ENCODE measurements at places on chromosomes 4 and X.
A peak's percentile ranks its signal among the peaks of the same experiment; 100 is the strongest.

GRCh38 chrX:6041630-6042029, 187.0 kb downstream of the NLGN4X start:
- no peak for DNase-seq
- no peaks in the 10 kb centered on the region for H3K27me3 ChIP-seq
- H3K4me1 ChIP-seq: no peaks in the 10 kb centered on the region
- no peak overlapping the region for H3K4me3 ChIP-seq
- H3K36me3 ChIP-seq: no peaks in the 10 kb centered on the region

GRCh38 chr4:129328162-129328561, 232.2 kb downstream of the C4orf33 start:
- H3K36me3 ChIP-seq: no peaks in the 10 kb centered on the region
- DNase-seq: no peak
- H3K27me3 ChIP-seq: no peaks in the 10 kb centered on the region
- H3K4me1 ChIP-seq: no peaks in the 10 kb centered on the region
- no peak overlapping the region for H3K4me3 ChIP-seq

DNA sequence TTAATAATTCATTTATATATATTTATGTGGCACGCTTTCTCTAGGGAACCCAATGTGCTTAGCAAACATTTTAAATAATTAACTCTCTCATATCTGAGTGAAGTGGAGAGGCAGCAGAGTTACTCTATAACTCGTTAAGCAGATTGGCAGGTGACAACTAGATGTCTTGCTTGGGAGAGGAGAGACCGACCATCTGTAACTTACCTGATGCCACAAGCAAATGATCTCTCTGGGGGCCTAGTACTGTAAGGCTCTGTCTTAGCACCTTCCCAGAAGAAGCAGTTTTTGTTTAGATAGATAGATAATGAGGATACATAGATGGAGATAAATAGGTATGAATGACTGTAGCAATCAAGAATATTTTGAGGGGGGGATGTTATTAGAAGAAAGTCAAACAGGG, 11.9 kb upstream of the SEL1L3 start:
- DNase-seq: no peak
- H3K27me3 ChIP-seq: no peaks in the 10 kb centered on the region
- H3K4me1 ChIP-seq: peaks cover 13% of the 10 kb centered on the region
- no peaks in the 10 kb centered on the region for H3K36me3 ChIP-seq
- no peak overlapping the region for H3K4me3 ChIP-seq
- H3K27ac ChIP-seq: peak overlapping the region; percentile 75

DNA sequence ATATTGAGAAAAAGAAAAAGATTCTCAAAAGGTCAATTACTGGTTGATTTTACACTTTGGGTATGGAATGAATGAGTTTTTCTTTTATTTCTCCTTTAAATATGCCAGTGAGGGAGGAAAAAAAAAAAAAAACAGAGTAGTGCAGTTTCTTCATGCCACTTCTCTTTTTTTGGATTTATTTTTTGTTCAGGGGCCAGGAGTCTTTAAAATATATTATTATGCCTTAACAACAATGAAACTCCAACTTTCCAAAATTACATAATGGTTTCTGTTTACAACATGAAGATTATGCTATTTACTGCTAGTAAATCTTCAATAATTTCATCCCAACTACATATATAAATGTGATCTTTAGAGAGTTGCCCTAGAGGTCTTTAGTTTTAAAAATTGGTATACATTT, 31.9 kb downstream of the DTHD1 start:
- no peak overlapping the region for H3K27ac ChIP-seq
- no peaks in the 10 kb centered on the region for H3K27me3 ChIP-seq
- peaks cover 17% of the 10 kb centered on the region for H3K4me1 ChIP-seq
- H3K4me3 ChIP-seq: no peak overlapping the region
- DNase-seq: no peak

- H3K27ac ChIP-seq: no peak overlapping the region
- peak overlapping the region; percentile 16 for H3K4me3 ChIP-seq
- H3K27me3 ChIP-seq: peaks cover 2% of the 10 kb centered on the region
- no peaks in the 10 kb centered on the region for H3K36me3 ChIP-seq
- H3K4me1 ChIP-seq: no peaks in the 10 kb centered on the region
- peak; percentile 36 for DNase-seq
Measured at GRCh38 chrX:74924449-74925224, 615 bp downstream of the NEXMIF start.

- H3K27ac ChIP-seq: no peak overlapping the region
- no peak for DNase-seq
- H3K4me1 ChIP-seq: no peaks in the 10 kb centered on the region
- no peaks in the 10 kb centered on the region for H3K36me3 ChIP-seq
Measured at GRCh38 chrX:17567187-17567586, 170.1 kb upstream of the SCML1 start.

DNA sequence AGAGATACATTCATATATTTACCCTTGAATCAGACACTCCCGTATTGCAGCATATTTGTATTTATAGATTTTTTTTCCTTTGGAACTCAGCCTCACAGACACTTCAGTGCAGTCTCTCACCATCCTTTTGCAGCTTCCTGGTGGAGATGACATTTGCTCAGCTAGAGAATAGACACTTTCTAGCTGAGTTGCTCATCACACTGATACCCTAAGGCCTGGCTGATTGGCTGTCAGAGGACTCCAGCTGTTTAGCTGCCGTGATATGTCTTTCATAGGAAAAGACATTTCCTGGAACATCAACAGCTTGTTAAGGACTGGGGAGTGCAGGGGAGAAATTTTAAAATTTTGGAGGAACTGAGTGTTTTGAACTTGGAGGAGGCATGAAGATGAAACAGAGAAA, 429.6 kb downstream of the SMARCA1 start:
- no peaks in the 10 kb centered on the region for H3K36me3 ChIP-seq
- no peak for DNase-seq
- no peaks in the 10 kb centered on the region for H3K27me3 ChIP-seq
- H3K4me1 ChIP-seq: no peaks in the 10 kb centered on the region
- H3K27ac ChIP-seq: no peak overlapping the region
- H3K4me3 ChIP-seq: no peak overlapping the region

- H3K4me1 ChIP-seq: peaks cover 34% of the 10 kb centered on the region
- H3K27ac ChIP-seq: no peak overlapping the region
- no peak overlapping the region for H3K4me3 ChIP-seq
- no peaks in the 10 kb centered on the region for H3K36me3 ChIP-seq
Measured at GRCh38 chrX:13047759-13048158, 3.3 kb upstream of the FAM9C start.

DNA sequence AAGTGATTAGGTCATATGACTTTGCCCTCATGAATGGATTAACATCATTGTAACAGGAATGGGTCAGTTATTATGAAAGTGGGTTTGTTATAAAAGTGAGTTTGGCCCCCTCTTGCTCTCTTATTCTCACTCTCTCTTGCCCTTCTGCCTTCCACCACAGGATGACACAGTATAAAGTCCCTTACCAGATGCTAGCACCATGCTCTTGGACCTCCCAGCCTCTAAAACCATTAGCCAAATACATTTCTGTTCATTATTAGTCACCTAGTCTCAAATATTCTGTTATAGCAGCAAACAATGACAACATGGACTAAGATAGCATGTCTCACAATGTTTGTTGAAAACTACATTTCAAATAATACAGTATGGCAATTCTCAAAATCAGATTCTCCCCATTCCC, 59.7 kb downstream of the RWDD4 start:
- H3K27ac ChIP-seq: no peak overlapping the region
- H3K27me3 ChIP-seq: no peaks in the 10 kb centered on the region
- no peak for DNase-seq
- no peak overlapping the region for H3K4me3 ChIP-seq

GRCh38 chr4:185559915-185560281, 24.6 kb upstream of the PDLIM3 start:
- H3K4me1 ChIP-seq: no peaks in the 10 kb centered on the region
- no peak for DNase-seq
- no peaks in the 10 kb centered on the region for H3K27me3 ChIP-seq
- no peaks in the 10 kb centered on the region for H3K36me3 ChIP-seq

GRCh38 chr4:112146502-112146813, 1.2 kb downstream of the FAM241A start:
- H3K27me3 ChIP-seq: peaks cover 2% of the 10 kb centered on the region
- DNase-seq: no peak
- H3K36me3 ChIP-seq: no peaks in the 10 kb centered on the region
- peak overlapping the region; percentile 93 for H3K4me3 ChIP-seq

Measured in natural killer cell (primary cell).